CD4-positive, alpha-beta T cell treated with Interleukin-17A for 1 hour (primary cell): ENCODE measurements at places on chromosomes 16 and 17.

- no peak for DNase-seq
Measured at GRCh38 chr16:47055136-47055885, 81.8 kb upstream of the DNAJA2 start.

DNA sequence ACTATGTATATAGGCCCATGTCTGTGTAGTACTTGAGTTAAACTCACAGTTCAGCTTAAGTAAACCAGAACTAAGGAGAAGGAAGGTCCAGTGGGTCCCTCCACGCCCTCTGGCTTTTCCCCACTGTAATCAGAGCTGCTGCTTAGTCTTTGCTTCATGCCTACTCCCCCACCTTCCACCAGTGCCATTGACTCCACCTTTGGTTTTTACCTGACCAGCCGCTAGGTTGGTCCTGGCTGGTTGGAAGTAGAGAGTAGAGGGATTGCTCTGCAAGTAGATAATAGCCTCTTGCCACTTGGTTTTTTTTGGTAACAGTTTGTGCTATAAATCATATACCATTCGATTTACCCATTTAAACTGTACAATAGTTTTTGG lies 22.8 kb upstream of the PHKG2 start:
- no peak for DNase-seq

GRCh38 chr16:52543654-52544053 lies 3.3 kb downstream of the TOX3 start:
- no peak for DNase-seq

- peak; percentile 70 for DNase-seq
Measured at GRCh38 chr17:80855948-80856862, 135.4 kb upstream of the CHMP6 start.

DNA sequence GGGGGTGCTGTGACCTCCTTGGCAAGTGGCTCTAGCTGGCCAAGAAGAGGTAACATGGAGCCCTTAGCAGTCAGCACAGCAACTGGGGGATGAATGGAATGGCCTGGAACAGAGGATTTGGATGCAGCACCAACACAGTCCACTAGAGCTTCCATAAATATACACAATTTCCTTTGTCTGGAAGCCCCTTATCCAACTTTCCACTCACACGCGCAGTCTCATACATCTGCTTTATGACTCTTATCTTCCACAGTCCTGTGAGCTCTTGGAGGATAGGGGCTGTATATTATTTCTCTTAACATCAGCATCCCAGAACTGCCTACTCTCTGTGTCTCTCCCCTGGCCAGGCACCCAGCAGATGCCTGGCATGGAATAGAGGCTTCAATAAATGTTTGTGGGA lies 235.6 kb upstream of the MAF start:
- DNase-seq, result no peak

GRCh38 chr17:30848021-30848420 lies 16.3 kb downstream of the ATAD5 start:
- no peak for DNase-seq

- no peak for DNase-seq
Measured at GRCh38 chr16:77057161-77057774, 133.7 kb upstream of the MON1B start.

- no peak for DNase-seq
Measured at GRCh38 chr17:77365584-77366186, 224.9 kb downstream of the SEC14L1 start.

- DNase-seq, result no peak
Measured at GRCh38 chr16:13779676-13780075, 140.3 kb upstream of the ERCC4 start.

DNA sequence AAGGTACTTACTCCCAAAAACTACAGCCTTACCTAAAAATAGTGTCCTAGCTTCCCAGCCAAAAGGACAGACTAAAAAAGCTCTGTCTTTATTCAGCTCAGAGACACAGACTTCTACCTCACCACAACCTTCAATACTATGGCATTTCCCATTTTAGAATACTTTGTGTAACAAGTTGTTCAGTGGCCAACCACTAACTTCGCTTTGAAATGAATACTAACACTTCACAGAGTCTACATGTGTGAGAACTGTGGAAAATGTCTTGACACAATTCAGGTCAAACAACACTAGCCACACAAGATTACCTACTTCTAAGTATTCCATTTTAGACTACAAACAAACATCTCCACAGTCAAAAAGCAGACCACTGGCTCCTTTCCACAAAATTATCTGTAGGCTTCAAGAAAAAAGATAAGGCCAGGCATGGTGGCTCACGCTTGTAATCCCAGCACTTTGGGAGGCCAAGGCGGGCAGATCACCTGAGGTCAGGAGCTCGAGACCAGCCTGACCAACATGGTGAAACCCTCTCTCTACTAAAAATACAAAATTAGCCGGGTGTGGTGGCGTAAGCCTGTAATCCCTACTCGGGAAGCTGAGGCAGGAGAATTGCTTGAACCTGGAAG lies 3.2 kb downstream of the HELZ start:
- DNase-seq, result no peak
